Activated CD8-positive, alpha-beta T cell treated with anti-CD3 and anti-CD28 coated beads for 36 hours (primary cell): ENCODE measurements at places on chromosomes 6 and 20. TPM values are rescaled to one million over a fixed set of nuclear protein-coding genes. Genes with fewer than 3 reads are reported as not detected.
A peak's percentile ranks its signal among the peaks of the same experiment; 100 is the strongest.

GRCh38 chr6:52389626-52390360 is 27.8 kb downstream of the PAQR8 start:
- peak; percentile 77 for DNase-seq

GRCh38 chr6:46628498-46628897 is 24.1 kb downstream of the CYP39A1 start:
- DNase-seq: no peak

GRCh38 chr6:149435919-149436586 is 36.0 kb downstream of the SUMO4 start:
- no peak for DNase-seq

DNA sequence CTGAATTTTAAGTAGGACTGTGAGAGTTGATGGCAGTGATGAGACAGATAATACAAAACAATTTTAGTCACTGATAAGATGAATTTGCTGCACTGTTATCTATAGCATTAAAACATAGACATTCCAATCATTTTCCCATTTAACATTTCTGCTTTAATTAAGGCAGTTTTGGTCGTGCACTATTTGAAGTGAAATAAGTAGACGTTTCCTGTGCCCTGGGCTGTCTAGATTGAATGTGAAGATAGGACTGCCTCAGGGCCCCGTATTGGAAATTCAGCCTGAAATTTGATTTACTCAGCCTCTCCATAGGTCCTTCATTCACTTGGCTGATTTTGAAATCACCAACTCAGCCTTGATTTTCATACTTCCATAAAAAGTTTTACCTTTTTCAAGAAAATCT is 48.3 kb downstream of the ARID1B start:
- no peak for DNase-seq

DNA sequence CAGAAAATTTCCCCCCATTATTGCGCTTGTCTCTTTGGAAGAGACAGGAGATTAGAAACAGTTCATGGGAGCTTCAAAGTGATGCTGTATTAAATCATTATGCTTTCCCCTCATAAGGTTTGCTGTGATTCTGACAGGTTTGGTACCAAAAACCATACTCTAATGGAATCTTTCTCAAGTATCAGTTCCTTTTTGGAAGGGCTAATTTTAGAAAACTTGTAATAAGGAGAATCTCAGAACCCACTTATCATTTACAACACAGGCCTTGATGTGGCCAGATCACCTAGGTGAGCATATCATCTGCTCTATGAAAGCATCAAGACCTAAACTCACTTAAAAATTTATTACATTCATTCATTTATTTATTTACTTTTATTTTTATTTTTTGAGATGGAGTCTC is 51.2 kb downstream of the TP53INP2 start:
- no peak for DNase-seq

DNA sequence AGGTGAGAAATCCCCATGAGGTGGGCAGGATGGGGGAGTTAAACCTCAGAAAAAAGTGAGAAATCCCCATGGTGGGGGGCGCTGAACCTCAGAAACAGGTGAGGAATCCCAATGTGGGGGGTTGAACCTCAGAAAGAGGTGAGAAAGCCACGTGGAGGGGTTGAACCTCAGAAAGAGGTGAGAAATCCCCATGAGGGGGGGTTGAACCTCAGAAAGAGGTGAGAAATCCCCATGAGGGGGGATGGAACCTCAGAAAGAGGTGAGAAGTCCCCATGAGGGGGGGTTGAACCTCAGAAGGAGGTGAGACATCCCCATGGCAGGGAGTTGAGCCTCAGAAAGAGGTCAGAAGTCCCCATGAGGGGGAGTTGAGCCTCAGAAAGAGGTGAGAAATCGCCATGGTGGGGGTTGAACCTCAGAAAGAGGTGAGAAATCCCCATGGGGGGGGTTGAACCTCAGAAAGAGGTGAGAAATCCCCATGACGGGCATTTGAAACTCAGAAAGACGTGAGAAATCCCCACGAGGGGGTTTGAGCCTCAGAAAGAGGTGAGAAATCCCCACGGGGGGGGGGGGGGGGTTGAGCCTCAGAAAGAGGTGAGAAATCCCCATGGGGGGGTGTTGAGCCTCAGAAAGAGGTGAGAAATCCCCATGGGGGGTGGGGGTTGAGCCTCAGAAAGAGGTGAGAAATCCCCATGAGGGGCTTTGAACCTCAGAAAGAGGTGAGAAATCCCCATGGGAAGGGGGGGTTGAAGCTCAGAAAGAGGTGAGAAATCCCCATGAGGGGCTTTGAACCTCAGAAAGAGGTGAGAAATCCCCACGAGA is 14.3 kb upstream of the GOPC start:
- peak; percentile 52 for DNase-seq

Gene NUDT3
- total RNA-seq: 15.0 TPM

Gene EBF4
- total RNA-seq: 1.2 TPM

GRCh38 chr6:41657131-41658094 is 19.1 kb downstream of the MDFI start:
- DNase-seq: no peak

- DNase-seq: no peak
These were observed 482.4 kb upstream of the MMS22L start for GRCh38 chr6:97765461-97765860.

DNA sequence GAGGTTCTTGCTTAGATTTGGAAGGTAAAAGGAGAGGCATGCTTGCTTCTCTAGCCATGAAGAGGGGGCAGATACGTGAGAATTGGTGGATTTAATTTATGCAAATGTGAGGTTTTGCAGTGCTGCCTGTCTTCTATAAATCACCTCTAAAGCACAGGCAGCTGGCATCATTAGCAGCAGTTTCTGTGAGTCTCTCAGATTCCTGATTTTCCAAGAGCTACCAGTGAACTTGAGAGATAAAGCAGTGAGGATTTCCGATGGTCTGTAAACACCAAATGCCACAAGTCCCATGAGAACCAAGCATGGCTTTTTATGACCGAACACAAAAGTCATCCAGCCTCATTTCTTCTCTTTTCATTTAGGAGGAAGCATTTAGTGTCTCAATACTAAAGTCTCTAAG is 3.2 kb upstream of the SIRPB2 start:
- no peak for DNase-seq

Gene SMIM29
- 13.3 TPM for total RNA-seq

Gene C4B
- 2.7 TPM for total RNA-seq

Gene MEI4
- not detected for total RNA-seq

DNA sequence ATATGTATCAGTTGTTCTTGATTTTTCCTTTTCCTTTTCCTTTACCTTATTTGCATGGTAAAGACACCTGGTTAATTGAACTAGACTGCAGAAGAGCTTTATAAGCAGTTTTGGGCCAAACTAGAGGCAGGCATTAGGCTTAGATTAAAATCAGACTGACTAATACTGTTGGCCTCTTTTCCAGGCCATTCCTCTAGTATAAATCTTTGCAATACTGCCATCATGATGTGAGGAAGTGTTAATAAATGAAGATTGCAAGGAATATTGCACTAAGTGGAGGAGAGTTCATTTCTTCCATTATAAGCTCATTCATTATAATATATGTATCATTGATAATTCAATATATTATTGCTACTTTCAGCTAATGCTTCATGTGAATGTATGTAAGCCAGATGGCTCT is 163.8 kb downstream of the MMUT start:
- no peak for DNase-seq

DNA sequence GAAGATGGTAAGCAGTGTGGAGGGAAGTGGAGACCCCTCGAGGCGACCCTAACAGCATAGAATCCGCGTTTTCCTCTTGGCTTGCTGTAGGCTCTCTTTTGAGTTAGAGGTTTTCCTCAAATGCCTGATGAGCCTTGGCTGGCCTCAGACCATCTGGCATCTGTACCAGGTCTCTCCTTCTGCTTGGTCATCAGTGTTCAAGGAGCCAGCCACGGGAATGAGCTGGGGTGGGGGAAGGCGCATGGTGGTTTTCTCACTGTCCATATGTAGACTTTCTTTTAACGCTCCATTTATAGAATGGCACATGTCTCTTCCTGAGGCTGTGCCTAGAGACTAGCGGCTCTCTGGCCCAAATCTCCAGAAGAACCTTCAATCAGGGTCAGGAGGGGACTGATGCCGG is 8.1 kb upstream of the GUCA1A start:
- no peak for DNase-seq

- DNase-seq: no peak
These were observed 147.4 kb downstream of the ALDH8A1 start for GRCh38 chr6:134802426-134803058.

Gene SNRPB
- 479 TPM for total RNA-seq

DNA sequence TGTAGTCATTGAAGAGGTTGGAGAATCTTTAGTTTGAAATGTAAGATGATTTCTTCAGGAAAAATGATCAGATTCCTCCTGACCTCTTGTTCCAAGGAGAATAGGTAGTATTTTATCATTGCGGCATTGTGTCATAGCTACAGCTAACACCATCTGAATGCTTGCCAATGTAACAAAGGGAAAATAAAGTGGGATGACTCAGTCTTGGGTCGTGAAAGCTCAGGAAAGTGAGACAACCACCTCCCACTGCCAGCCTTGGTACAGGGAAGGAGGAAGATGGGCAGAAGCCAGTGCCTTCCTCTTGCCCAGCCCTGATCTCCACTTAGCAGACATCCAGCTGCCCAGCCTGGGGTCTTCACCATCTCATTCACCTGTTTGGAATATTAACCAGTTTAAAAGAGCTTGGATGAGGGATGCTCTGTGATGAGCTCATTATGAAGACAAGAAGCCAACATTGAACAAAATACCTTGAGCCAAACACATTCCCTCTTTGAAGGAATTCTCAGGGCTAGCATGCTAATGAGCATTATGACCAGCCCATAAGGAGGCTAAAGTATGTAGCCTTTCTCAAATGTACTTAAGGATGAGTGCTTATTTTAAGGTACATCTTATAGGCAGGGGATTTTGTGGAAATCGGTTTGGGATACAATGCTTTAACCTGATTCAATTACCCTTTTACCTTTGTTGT is 40.0 kb upstream of the APCDD1L start:
- DNase-seq: no peak

DNA sequence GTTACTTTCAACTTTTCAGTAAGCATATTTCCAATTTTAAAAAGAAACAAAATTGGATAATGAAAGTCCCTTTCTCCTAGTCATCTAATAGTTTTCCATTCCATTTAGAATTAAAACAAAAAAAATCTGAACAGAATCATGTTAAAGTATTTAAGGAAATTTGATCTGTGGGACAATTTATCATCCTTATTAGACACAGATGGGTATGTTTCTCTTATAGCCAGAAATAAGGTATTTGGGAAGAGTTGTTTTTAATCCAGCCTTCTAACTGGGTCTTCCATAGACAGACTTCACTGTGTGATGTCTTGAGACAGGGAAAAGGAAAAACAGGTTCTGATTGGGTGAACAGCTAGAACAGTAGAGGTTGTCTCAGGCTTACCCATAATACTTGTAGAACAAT is 39.5 kb upstream of the STXBP5 start:
- no peak for DNase-seq

- no peak for DNase-seq
These were observed 569.1 kb upstream of the ID4 start for GRCh38 chr6:19268117-19268516.

GRCh38 chr6:1884313-1884712 is 274.6 kb downstream of the FOXC1 start:
- DNase-seq: no peak

Gene SAYSD1
- total RNA-seq: 16.8 TPM

DNA sequence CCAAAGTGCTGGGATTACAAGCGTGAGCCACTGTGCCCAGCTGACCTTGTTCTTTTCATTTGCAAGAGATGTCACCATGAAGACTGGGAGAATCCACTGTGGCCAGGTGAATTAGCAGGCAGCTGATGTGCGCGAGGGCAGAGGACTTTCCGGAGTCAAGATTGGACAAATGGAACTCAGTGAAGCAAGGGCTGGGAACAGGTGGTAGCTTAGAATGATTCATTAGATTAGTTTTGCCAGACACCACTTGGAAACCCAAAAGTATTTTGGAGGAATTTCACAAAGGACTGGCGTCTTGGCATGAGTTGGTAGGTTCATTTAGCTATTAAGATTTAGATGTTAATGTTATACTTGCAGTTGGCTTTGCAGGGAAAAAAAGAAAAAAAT is 4.7 kb upstream of the AKAP7 start:
- no peak for DNase-seq

Gene SIRPD
- total RNA-seq: not detected

Gene C6orf118
- total RNA-seq: not detected

Gene LIN28B
- not detected for total RNA-seq

- no peak for DNase-seq
These were observed 30.1 kb upstream of the SH3BGRL2 start for GRCh38 chr6:79600812-79601609.

DNA sequence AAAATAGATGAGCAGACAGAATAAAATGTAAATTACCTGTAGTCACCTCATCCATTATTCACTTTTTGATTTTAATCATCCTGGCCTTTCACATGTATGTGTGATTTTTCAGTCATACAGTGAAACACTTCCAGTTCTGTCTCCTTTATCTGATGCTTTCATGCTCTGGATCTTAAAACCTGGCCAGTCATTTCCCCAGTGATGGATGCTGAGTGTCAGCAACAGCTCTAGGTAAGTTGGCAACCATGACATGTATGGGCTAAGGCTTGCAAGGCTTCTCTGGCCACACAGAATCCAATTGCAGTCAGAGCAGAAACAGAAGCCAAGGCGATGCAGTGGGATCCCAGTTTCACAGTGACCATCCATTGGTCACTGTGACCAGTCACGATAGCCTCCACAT is 35.8 kb downstream of the FBXO9 start:
- no peak for DNase-seq

DNA sequence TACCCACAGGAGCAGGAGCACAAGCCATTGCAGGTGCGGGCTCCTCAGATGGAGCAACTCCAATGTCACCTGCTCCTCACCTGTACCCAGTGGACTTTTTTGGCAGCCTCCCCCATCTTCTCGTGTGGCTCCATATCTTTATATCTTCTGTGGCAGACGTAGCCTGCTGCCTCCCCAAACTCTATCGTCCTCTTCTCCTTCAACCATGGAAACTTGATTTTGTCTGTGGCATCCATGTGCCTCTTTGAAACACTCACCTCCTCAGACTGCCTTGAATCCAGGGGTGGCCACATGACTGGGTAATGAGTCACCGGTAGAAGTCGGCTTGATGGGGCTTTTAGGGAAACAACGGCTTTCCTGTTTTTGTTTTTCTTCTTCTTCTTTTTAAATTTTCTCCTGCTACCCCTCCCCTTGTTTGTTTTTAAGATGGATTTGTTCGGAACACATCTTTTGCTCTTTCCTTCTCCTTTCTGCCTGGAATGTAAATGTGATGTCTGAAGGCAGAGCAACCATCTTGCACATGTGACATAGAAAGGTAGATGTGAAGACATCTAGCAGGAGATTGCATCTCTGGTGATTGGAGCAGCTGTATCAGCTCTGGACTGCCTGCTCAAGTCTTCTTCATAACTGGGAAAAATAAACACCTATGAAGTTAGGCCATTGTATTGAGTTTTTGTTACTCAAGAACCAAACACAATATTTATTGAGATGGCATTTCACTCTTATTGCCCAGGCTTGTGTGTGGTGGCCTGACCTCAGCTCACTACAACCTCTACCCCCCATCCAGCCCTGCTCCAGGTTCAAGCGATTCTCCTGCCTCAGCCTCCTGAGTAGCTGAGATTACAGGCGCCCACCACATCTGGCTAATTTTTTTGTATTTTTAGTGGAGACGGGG is 69.9 kb upstream of the DDR1 start:
- peak; percentile 82 for DNase-seq
